ENCODE measurements at places on chromosomes 4 and X.

GRCh38 chr4:149988087-149988410 lies 90.2 kb upstream of the DCLK2 start:
- no peak for DNase-seq

GRCh38 chrX:39893417-39894338 lies 204.1 kb downstream of the BCOR start:
- no peak for DNase-seq

- DNase-seq, result no peak
Observed at GRCh38 chr4:145545538-145546174, 64.0 kb downstream of the SMAD1 start.

DNA sequence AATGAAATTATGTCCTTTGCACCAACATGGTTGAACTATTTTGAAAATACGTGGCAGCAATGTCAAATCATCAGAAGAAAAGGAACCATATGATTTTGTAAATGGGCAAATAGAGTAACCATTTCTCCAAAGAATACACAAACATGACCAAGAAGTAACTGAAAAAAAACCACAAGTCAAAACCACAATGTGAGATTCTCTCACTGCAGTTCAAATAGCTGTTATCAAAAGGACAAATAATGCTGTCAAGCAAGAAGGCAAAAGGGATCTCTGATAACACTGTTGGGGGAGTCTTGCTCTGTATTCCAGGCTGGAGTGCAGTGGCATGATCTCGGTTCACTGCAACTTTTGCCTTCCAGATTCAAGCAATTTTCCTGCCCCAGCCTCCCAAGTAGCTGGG lies 280.8 kb upstream of the ZCCHC13 start:
- DNase-seq, result no peak

- no peak for DNase-seq
Observed at GRCh38 chr4:77795326-77795725, 23.8 kb downstream of the CNOT6L start.

GRCh38 chr4:53589511-53589910 lies 1.8 kb downstream of the LNX1 start:
- DNase-seq, result no peak

GRCh38 chr4:185712350-185713024 lies 99.5 kb downstream of the SORBS2 start:
- DNase-seq, result no peak

- no peak for DNase-seq
Observed at GRCh38 chr4:87005690-87006425, 71.0 kb downstream of the AFF1 start.

DNA sequence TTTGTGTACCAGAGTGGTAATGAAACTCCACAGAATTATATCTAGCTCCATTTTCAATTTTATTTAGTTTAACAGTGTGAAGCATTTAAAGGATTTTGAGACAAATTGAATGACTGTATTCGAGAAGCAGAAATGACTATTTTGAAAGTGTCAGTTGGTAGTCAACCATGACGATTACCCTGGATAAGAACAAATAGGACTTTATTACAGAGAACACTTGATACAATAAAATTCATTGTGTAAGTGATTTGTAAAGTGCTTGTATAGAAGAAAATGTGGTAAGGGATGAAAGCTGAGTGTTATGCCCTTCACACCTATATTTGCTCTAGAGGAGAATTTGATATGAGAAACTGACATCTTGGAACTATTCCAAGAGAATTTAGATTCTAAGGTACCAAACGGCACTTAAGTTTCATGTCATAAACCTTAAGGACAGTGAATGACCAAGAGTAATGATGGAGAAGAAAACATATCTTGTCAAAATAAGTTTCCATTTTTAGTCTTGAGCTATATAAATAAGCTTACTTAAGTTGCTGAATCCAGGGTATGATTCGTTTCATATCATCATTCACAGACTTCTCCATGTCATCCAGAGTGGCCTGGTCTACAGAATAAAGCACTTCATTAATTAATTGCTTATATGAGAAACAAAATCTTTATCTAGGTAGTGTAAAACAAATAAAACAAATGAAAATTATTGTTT lies 34.6 kb downstream of the MED14 start:
- DNase-seq, result no peak

DNA sequence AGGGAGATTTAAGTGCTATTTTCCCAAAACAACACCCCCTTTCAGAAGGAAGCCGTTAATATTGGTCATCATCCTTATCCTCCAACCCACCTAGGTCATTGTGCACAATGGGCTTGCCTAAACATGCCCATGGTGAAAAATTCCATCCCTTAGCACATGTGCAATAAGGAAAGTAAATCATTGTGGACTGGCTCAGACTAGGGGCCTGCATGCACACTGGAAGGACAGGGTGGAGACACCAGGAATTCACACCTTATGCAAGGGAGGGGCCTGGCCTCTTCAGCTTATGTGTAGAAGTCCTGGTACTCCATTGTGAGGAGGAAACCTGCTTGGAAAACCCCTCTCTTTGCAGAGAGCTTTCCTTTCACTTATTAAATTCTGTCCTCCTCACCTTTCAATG lies 311.4 kb upstream of the NDST4 start:
- no peak for DNase-seq

DNA sequence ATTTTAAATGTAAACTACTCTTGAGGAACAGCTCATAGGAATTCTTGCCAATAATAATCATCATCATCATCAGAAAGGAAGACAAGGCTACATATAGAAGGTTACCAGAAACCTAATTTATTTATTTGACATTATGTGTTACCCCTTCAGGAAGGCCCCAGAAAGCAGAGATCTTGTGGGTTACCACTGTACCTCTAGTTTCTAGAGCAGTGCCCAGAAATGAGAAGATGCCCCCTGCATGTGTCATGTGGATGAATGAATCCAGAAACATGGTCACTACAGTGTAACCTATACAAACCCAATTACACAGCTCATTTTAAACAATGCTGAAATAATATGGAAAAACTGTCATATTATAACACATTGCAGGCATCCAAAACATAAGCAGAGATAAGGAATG lies 70.4 kb downstream of the ARAP2 start:
- no peak for DNase-seq

- DNase-seq, result no peak
Observed at GRCh38 chr4:138595731-138596460, 353.7 kb upstream of the SLC7A11 start.

- no peak for DNase-seq
Observed at GRCh38 chr4:173185847-173186510, 17.4 kb downstream of the GALNT7 start.

DNA sequence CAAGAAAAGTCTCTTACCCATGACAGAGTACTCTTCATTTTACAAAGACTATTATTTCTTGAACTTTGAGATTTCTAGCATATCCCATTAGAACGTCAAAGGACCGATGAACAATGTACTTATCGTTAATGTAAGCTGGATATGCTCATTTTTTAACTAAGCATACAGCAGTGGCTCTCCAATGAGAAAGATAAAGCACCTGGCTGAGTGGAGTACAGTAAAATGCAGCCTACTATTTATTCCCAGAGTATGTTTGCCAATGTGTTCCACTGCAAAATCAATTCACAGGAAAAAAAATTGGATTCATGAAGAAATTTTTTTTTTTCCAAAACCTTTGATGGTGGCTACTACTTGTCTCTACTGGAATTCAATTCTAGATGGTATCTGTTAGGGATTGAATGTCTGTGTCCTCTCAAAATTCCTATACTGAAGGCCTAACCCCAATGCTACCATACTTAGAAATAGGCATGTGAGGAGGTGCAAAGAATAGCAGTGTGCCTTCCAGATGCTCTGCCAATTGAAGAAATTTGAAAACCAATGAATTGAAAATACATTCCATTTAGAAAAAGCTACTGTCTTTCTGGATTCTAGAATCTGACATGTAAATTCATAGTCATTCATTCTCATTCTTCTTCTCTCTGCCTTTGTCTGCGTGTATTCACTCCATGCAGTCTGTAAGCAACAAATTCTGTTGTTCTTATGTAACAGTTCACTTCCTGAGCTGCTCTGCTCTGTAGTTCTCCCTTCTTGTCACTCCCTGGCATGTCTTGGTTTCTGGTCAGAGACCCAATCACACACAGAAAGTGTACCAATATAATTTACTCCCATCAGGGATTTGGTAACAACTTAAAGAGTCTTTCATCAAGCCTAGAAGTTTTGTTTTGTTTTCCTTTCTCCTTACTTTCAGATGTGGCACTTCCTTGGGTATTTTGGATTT lies 61.4 kb downstream of the PAPSS1 start:
- no peak for DNase-seq
